ENCODE measurements at places on chromosomes 16 and 17.

DNA sequence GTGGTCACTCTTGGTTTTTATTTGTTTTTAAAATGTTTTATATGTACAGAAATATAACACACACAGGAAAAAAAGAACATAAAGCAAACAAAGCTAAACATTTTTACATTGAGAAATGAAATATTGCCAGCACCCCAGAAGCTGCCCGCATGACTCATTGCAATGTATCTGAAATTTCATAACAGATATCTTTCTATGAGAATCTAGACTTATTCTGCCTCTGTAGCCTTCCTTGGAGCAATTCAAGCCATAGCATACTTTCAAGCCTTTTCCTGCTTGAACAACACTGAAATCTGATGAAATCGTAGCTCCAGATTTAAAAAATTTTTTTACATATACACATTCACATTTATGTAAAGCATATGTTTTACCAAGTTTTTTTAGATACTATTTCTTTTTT lies 86.9 kb downstream of the RBBP6 start:
- DNase-seq: no peak

- DNase-seq: no peak
Observed at GRCh38 chr17:80507965-80508364, 31.6 kb upstream of the NPTX1 start.

DNA sequence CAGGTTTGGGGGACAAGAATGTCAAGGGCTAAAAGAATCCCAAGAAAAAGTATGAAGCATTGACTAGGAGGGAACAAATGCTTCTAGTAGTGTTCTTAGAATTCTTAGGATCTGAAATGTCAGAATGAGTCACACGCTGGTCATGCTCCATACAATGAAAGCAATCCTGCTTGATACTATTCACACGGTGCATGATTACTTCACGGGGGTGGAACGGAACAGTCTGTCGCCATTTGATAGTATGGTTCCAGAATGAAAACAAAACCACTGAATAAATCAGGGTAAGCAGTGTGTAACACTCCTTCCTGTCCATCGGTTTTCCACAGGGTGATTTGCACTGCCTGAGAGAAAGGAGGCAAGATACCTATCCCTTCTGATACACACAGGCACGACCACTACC lies 22.9 kb upstream of the YWHAE start:
- DNase-seq: no peak

DNA sequence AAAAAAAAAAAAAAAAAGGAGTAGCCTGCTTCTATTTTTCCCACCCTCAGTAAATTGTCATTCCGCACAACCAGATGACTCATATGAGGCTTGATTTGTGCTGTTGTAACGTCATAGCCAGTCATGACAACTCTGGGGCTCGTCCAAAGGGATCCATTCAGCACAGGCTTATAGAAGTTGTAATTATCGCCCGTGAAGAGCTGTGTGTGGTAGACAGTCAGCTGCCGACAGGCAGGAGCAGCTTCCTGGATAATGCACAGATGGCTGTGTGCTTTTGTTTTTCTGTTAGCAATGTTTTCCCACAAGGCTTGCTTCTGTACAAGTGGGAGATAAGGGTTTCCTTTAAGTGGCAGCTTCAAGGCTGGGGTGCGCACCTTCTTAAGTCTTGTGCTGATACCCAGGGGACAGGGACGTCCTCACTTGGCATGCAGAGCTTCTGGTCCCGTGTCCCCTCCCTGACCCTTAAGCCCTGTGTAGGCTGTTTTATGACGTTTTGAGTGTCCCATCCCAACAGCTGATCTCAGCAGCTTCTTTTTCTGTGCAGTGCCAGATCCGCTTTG lies 26.0 kb downstream of the SNX29 start:
- DNase-seq: peak; percentile 44

GRCh38 chr17:41413353-41413957 lies 10.9 kb downstream of the KRT37 start:
- DNase-seq: peak; percentile 33

GRCh38 chr17:4417129-4417667 lies 16.5 kb upstream of the SPNS3 start:
- no peak for DNase-seq

DNA sequence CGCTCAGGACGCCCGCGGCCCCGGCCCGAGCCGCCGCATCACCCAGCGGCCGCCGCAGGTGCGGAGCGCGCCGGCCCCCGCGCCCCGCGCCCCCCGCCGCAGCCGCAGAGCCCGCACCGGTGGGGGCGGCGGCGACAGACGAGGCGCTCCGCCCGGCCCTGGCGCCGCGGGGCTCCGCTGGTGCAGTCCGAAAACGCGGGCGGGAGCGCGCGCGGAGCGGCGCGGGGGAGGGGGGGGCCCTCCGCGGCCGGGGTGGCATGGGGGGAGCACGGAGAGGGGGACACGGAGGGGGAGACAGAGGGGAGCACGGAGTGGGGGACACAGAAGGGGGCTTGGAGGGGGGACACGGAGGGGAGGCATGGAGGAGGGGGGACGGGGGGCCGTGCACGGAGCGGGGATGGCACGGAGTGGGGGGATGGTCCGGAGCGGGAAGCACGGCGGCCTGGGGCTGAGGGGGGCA lies at the start of gene AATK:
Gene AATK (minus strand): TSS at position 189 of the 460 bp plus-strand sequence. CDS start 229 bp downstream, outside the sequence.
- DNase-seq: no peak

DNA sequence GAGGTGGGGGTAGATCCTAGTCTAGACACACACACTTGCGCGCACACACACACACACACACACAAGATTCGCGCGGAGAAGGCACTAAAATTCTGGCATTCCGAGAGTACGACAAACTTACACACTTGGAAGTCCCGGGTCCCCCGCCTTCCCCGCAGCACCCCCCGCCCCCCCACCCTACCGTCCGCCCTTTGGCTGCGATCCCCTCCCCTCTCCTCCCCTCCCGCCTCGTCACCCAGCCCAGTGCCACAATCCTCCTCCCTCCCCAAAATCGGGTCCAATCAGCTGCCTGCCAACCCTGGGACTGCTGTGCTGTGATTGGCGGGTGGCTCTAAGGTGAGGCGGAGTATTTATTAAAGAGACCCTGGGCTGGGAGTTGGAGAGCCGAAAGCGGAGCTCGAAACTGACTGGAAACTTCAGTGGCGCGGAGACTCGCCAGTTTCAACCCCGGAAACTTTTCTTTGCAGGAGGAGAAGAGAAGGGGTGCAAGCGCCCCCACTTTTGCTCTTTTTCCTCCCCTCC lies at the start of gene SOX9:
Gene SOX9 (plus strand): TSS at position 379 of the 522 bp plus-strand sequence. CDS start 372 bp downstream, outside the sequence.
- DNase-seq: no peak

All from NCI-H187 (cell line).